ENCODE measurements at places on chromosomes 13 and 19.

DNA sequence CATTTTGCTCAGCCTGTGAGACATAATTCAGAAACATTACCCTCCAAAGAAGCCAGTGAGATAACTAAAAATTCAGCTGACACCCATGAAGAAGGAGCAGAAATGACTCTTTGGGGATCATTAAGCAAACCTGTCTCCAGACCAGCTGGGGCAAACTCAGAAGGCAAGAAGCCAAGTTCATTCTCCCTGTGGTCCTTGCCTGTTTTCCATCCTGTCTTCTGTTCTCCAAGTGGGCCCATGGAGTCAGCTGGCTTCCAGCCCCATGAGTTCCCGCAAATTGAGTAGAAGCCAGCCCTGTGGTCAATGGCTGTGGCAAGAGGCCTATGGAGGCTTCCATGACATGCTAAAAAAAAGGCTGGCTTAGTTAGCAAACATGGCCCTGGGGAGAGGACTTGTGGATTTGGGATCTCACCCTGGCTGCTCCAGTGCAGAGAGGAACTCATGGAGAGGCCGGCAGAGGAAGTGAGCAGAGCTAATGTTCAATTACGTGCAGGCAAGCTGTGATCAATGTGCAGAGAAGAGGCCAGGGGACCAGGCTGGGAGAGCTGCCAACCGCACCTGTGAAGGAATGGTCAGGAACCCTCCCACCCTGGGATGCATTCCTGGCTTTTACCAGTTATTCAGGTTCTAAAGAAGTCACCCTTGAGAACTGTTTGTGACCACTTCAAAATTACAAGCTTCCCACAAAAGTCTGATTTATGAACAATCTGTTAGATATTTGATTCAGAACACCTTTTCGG, 229.1 kb downstream of the TSHZ3 start:
- no peak for DNase-seq

GRCh38 chr13:113901642-113902041, 37.8 kb upstream of the GAS6 start:
- DNase-seq = no peak

DNA sequence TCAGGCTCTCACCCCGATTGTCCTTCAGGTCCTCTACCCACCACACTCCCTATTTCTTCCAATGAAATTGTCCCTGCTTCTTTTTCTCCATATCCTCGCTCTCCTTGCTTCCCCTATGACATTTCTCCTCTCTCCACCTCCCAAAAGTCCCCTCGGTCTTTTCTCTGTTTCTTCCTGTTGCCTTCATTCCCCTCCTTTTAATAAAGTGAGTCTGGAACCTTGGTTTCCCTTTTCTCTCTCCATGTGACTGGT, 676 bp upstream of the ZNF574 start:
- DNase-seq = no peak

DNA sequence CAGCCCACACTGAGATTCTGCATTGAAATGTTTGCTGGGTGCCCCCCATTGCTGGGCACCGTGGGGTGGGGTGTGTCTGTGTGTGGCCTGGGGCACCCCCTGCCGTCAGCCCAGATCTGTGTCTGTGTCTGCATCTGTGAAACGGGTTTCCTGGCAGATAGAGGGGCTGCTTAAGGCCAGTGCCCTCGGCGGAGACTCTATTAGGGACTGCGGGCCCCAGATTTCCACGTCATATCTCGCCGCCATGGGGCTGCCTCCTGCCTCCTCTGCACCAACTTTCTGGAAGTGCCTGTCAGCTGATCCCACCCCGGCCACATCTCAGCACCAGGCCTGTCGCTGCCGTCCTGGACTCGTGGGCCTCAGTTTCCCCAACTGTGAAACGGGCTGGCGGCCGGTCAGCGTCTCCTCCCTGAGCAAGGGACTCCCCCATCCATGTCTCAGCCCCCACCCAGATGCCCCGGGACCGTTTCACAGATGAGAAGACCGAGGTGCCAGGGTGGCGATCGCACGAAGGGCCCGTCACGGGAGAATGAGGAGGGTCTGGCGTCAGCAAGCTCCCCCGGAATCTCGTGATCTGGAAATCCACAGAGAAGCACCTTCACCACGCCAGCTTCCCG, 21.4 kb downstream of the ARID3A start:
- DNase-seq = no peak

DNA sequence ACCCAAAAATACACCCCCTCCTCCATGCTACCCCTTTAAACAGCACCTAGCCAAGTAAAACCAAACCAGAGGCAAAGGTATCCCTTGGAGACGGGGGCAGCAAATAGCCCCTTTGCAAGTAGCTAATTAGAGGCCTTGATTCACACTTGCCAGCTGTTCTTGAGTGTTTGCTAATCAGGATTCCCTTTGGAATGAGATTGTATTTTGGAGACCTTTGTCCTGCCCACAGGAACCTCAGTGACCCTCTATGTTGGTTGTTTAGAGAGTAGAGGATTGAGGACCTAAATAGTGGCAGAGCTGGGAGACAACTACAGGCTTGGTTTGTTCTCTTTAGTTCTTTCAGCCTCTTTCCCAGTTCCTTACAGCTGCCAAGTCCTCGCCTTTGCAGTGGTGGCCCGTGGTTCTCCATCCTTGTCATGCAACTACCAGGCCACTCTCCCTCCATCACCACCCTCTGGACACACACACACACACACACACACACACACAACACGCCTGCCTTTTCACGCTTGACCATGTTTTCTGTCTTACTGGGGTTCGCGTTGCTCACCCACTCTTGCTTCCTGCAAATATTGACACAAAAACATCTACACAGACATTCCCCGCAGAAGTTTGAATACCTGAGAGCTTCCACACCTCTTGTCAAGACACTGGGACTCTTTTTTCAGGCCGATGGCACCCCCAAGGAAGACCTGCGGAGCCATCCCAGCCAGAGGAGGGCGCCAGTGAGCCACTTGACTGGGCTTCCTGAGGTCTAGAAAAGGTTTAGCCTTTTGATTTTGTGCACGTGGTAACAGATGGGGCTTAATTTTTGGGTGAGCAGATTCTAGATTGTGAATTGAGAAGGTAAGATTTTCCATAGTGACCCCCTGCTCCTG, 80.0 kb upstream of the GPR183 start:
- DNase-seq = peak; percentile 93

DNA sequence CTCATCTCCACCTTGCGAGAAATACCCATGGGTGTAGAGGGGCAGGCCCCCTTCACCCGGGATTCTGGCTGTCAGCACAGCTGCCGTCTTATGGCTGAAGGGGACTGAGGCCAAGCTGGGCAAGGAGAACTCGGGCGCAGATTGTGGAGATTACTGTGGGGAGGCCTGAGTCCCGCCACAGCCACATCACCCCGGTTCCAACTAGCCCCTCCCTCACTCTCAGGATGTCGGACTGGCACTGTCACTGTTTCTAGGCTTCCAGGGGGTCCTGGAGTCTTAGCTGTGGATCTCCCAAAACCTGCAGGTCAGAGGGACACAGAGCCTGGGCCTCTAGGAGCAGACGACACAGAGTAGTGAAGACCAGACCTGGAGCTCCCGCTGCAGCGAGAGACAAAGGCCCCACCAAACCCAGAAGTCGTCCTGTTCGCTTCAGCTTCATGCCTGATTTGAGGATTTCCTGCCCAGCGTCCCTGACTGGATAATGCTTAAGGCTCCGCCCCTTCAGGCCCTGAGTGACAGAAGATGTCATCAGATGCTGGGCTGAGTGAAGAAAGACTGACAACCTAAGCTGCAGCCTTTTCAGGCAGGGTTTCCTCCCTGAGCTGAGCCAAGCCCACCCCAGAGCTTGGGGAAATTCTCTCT, 55.8 kb downstream of the ZNF93 start:
- no peak for DNase-seq
